Activated naive CD8-positive, alpha-beta T cell treated with anti-CD3 and anti-CD28 coated beads, Interleukin-2, amount 50 U/mL, for 24 hours (primary cell): ENCODE measurements at places on chromosomes 3 and 15.

- DNase-seq: no peak
Observed at GRCh38 chr15:46278486-46279090, 643.8 kb downstream of the SQOR start.

- DNase-seq: no peak
Observed at GRCh38 chr3:4724051-4724629, 231.0 kb downstream of the ITPR1 start.

GRCh38 chr3:71640331-71640983, 56.9 kb upstream of the FOXP1 start:
- no peak for DNase-seq

GRCh38 chr3:126128504-126129397, 44.8 kb upstream of the SLC41A3 start:
- DNase-seq: no peak

GRCh38 chr15:67805008-67805665, 20.2 kb upstream of the SKOR1 start:
- no peak for DNase-seq

DNA sequence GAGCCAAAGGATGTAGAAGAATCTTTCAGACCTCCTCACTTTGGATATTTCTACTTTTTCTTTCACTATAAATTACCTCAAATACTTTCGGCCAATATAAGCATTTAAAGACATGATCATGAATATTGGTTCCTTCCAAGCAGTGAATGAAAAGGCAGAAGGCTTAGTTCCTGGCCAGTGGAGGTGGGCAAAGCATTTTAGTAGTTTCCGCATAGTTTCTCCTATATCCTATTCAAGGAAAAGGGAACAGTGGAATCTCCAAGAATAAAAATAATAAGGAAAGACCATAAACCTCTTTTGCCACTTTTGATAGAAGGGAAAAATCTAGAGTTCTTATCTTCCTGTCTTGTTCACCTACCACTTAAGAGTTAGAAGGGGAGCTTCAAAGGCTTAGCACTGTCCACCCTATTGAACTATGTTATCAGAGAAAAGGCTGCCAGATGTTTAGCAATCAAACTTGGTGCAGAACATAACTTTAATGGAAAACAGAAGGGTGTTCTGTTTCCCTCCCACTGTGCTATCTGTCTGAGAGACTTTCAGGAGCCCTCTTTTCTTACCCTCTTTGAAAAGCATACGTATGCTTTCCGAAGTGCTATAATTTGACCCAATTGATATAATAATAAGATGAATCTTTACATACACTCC, 155.6 kb upstream of the DPH6 start:
- no peak for DNase-seq

GRCh38 chr3:98779541-98780335, 16.6 kb downstream of the ST3GAL6 start:
- no peak for DNase-seq

DNA sequence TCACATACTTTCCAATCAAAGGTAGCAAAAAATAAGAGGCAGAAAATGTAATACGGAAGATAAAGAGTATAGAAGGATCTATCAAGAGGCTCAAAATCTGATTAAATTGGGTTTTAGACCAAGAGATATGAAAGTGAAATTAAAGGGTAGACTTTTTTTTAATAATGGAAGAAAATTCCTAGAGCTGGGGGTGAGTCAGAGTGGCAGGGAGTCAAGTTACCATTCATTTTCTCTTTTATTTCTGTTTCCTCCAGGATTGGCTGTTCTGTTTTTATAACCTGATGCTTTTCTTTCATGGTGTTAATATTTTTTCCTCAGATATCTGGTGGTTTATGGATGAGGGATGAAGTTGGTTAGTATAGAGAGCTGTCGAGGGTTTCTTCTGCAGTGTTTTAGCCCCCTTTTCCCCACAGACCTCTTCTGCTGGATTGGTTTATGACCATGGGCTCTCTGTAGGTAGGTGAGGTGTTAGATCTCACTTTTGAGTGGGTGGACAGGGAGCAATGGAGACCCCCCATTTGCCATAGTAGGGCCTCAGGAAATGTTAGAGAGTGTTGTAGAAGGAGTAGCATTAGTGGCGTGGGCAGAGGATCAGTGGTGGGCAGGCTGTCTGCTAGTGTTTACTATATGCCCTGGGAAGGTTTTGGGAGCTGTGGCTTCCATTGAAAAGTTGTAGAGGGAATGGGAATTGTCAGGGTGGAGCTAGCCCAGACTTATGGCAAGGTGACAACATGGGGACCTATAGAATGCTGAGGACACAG, 201.6 kb upstream of the GOLGA6L4 start:
- no peak for DNase-seq

GRCh38 chr3:142263112-142263511, 37.7 kb upstream of the GK5 start:
- DNase-seq: no peak

DNA sequence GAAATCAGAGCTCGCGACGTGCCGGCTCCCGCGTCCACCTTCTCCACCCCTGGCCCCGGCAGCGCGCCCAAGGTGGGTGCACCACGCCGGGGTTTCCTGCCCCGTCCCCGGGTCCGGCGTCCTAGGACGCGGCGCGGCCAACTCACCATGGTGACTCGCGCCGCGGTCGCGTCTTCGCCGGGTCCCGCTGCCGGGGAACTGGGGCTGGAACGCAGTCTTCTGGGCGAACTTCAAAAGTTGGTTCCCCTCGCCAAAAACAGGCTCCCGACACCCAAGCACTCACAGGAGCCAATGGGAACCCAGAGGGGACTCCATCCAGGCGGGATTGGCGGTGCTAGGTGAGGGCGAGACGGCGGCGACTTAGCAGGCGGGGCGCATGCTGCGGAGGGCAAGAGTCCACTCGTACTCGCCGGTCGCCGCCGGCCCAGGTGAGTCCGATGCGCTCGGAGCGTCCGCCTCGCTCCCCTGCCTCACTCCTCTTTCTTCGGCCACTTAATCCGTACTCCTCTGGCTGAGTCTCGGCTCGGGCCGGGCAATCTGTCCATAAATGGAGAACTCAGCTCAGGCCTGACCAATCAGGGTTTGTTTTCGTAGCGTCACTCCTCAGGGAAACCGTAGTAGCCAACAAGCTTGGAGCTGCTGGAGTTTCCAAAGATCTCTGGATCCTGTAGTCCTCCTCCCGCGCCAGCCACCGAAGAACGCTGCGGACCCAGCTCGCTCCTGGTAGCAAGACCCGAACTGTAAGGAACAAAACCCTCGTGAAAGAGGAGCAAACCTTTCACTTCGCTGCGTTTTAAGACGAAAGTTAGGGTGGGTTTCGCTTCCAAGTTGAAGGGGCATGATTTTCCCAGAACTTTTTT, at the start of gene MYO1E:
Gene MYO1E (minus strand): TSS at position 520 of the 860 bp plus-strand sequence. CDS start 371 bp downstream, at position 149.
- peak; percentile 46 for DNase-seq

GRCh38 chr15:66884661-66885237, 180.7 kb upstream of the SMAD3 start:
- DNase-seq: no peak

DNA sequence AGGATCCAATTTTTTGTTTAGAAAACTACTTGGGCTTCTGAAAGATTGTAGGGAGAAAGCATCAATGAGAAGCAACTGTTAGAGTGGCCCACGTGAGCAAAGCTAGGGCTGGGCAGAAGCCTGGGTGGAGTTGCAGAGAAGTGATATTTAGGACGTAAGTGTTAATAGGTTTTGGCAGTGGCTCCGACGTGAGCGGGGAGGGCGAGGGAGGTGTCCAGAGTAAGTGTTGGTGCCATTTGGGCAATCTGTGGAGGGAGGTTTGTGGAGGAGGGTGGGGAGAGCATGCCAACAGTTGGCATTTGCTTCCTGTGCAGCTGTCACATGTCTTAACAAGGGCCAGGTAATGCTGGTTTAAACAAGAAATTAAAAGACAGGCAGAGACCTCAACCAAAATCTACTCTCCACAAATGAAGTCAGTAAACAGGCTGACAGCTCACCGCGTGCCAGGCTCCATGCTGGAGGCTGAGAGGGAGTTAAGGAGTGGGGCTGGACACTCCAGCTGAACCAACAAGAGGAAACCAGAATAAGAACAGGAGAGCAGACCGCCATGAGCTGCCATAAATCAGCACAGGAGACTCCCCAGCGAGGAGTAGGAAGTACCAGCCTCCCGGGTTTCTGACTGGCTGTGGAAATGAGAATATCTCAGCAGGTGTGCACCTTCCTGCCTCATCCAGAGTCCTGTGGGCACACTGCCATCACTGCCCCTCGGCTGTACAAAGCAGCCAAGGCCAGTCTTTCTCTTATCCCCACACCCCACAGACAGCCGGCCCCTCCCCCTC, 232.6 kb downstream of the ABHD5 start:
- no peak for DNase-seq

DNA sequence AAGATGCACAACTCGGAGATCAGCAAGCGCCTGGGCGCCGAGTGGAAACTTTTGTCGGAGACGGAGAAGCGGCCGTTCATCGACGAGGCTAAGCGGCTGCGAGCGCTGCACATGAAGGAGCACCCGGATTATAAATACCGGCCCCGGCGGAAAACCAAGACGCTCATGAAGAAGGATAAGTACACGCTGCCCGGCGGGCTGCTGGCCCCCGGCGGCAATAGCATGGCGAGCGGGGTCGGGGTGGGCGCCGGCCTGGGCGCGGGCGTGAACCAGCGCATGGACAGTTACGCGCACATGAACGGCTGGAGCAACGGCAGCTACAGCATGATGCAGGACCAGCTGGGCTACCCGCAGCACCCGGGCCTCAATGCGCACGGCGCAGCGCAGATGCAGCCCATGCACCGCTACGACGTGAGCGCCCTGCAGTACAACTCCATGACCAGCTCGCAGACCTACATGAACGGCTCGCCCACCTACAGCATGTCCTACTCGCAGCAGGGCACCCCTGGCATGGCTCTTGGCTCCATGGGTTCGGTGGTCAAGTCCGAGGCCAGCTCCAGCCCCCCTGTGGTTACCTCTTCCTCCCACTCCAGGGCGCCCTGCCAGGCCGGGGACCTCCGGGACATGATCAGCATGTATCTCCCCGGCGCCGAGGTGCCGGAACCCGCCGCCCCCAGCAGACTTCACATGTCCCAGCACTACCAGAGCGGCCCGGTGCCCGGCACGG, 991 bp downstream of the SOX2 start:
- no peak for DNase-seq

DNA sequence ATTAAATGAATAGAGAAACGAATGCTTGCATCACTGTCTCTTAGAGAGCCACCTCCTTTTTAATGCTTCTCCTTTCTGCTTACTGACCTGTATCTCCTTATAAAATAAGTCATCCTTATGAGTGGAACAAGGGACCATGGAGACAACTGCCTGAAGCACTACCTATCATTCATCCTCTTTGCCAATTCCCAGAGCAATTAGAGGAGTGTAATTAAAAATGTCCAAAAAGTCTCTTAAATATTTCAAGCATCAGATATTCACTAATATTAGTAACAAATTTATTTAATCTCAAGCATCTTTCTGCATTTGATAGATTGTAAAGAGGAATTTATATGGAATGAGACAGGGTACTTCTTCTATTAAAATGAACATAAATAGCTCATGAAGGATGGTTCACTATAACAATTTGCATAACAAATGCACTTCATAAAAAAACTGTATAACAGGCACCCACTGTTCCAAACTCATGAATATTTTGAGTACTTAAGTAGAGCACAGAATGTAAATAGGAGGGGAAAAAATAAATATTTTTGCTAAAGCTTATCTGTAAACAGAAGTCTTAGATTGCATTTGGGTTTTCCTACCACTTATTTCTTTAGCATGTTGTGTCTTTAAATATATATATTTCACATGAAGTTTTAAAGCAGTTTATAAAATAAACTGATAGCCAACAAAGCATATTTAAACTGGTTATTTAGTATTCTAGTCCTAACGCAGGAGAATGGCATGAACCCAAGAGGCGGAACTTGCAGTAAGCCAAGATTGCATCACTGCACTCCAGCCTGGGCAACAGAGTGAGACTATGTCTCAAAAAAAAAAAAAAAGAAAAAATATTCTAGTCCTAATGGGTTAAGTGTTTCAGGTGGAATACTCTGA, 269.3 kb downstream of the TBL1XR1 start:
- no peak for DNase-seq

GRCh38 chr15:38600236-38600635, 35.6 kb upstream of the RASGRP1 start:
- no peak for DNase-seq

GRCh38 chr15:91553196-91553854, 300.2 kb upstream of the SLCO3A1 start:
- no peak for DNase-seq

DNA sequence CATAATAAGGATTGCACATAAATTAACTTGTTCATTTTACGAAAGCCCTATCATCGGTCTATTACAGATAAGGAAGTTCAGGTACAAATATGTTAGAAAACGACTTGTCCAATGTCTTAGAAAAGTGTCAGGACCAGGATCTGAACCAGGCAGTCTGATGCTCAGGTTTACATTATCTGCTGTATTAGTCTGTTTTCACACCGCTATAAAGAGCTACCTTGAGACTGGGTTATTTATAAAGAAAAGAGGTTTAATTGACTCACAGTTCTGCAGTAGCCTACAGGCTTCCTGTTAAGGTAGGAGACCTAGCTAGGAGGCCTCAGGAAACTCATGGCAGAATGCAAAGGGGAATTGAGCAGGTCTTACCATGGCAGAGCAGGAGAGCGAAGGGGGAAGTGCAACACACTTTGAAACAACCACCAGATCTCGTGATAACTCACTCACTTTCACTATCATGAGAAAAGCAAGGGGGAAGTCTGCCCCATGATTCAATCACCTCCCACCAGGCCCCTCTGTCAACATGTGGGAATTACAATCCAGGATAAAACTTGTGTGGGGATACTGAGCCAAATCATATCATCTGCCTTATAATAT, 45.8 kb upstream of the GOLIM4 start:
- no peak for DNase-seq

- DNase-seq: no peak
Observed at GRCh38 chr15:91117375-91117774, 17.3 kb downstream of the SV2B start.

DNA sequence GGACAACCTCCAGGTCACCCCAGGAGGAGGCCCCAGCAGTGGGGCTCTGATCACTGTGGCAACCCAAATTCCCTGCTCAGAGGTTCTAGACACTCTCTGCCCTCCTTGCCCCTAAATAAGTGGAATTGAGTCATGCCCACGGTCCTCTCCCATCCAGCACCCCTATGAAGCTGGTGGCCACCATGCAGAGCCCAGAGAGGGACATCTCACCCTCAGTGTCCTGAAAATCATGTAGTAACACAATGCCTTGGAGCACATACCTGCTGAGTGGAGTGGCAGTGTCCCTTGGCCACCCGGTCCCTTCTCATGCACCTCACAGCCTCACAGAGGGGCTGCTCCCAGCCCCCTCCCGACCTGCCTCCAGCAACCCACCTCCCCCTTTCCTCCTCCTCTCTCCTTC, 114.3 kb upstream of the MEF2A start:
- no peak for DNase-seq

- DNase-seq: no peak
Observed at GRCh38 chr3:121624147-121624899, 31.1 kb downstream of the FBXO40 start.

DNA sequence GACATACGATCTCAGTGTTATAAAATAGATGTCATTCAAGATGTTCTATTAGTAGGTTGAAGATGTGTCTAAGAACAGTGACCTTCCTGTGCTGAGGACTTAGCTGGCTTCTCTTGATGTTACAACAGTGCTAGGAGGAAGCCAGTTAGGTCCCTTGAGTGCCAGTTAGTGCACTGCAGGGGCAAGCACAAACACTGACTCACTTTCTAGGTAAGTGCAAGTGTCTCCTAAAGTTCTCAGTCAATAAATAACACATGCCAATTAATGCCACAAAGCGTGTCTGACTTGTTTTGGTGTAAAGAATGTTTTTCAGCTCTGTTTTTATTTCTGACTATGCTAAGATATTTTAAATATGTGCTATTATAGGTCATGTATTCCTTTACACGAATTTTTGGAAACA, 211.8 kb downstream of the NAALADL2 start:
- no peak for DNase-seq
